AG08395 (cell line): ENCODE measurements at places on chromosomes 6 and 20.
A peak's percentile ranks its signal among the peaks of the same experiment; 100 is the strongest.

GRCh38 chr20:47468290-47469050 lies 33.2 kb upstream of the NCOA3 start:
- DNase-seq = no peak

GRCh38 chr6:29943053-29943966 lies 978 bp downstream of the HLA-A start:
- DNase-seq = no peak

DNA sequence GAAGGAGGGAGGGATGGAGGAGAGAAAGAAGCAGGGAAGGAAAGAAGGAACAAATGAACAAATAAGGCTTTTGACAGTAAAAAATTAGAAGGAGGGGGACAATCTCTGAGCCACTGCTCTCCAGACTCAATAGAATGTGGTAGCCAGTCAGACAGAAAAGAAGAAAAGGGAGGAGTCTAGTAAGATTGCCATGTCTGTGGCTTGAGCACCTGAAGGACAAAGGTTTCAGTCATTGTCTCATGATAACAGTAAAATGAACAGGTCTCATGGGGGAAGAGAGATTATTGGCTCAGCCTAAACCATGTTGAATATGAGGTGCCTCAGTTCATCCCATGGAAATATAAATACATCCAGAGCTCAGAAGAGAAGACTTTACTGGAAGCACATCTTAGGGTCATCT lies 14.0 kb upstream of the LOC128125822 start:
- no peak for DNase-seq

GRCh38 chr20:53582574-53583351 lies 10.9 kb downstream of the ZNF217 start:
- DNase-seq = peak; percentile 78

DNA sequence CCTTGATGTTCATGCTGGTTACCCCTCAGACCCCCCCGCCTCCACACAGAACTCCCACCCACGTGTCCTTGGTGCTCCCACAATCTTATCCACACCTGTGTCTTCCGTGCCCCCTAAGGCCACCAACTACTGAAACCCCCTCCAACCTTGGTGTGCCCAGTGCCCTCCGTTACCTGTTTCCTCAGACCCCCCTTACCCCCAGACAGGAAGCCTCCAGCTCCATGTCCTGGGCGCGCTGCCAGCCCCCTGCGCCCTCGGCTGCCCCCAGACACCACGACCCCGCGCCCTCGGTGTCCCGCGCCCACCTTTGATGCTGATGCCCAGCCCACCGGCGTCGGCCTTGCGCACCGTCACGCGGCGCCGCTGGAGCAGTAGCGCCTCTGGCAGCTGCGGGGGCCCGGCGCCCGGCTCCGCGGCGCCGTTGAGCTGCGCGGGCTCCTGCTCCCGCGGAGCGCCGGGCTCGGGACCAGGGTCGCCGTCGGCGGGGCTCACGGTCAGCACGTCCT lies 504 bp downstream of the SNTA1 start:
- no peak for DNase-seq

- no peak for DNase-seq
Measured at GRCh38 chr6:43058531-43058930, 703 bp downstream of the MRPL2 start.

DNA sequence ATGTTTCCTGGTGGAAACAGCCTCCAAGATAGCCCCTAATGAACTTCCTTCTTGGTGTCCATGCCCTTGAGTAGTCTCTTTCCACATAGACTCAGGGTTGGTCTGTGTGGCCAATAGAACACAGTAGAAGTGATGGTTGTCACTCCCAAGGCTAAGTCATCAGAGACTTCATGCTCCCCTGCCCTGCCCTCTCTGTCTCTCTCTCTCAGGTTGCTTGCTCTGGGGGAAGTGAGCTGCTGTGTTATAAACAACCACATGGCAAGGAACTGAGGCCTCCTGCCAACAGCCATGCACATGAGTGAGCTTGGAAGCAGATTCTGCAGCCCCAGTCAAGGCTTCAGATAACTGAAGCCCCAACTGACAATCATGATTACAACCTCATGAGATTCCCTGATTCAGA lies 85.3 kb upstream of the SLC22A16 start:
- no peak for DNase-seq

DNA sequence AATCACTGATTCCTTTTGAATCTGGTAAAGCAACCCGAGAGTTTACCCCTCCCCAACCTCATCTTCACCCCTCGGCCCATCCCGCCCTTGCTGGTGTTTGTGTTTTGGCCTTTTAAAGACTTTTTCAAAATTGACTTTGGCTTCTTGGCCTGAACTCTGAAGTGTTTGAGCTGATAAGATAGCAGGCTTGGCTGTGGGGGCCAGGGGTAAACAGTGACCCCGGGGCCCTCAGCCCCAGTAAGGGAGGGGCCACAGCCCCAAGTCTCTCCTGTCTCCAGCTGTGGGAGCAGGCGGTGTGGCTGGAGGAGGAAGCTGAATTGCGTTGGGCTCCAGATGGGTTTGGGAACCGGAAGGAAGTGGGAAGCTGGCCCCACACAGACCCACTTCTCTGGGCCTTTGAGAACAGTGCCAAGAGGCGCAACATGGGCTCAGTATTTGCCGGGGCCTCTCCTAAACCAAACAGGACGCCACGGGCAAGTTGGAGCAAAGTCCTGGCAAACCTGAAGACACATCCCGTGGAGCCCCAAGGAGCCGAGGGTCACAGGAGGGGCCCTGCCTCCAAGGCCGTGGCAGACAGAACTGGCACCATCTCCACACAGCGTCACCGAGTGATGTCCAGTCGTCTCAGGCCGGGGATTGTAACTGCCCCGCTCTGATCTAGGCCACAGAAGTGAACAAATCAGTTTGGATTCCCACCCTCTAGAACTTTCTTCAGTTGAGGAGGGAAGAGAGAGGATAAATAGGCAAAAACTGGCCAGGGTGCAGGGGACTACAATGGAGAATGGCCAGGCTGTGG lies 54.3 kb upstream of the PTPN1 start:
- DNase-seq = no peak

DNA sequence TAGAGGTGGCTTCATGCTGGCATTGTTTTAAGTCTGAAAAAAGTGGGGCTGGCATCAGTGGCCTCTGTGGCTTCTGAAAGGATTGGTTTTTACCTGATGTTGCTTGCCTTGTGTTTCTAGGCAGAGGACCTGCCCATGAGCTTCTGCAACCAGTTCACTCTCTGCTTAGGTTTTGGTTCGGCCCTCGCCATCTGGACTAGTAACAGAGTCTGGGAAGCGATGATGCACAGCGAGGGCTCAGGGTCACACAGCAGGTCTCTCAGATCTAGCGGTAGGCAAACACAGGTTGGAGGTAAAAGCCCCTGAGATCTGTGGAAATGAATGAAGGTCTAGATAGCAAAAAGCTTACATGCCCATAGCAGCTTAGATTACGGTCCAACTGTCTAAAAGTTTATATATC lies 6.8 kb upstream of the RBL1 start:
- no peak for DNase-seq

- no peak for DNase-seq
Measured at GRCh38 chr6:11675601-11676000, 103.0 kb downstream of the ADTRP start.

DNA sequence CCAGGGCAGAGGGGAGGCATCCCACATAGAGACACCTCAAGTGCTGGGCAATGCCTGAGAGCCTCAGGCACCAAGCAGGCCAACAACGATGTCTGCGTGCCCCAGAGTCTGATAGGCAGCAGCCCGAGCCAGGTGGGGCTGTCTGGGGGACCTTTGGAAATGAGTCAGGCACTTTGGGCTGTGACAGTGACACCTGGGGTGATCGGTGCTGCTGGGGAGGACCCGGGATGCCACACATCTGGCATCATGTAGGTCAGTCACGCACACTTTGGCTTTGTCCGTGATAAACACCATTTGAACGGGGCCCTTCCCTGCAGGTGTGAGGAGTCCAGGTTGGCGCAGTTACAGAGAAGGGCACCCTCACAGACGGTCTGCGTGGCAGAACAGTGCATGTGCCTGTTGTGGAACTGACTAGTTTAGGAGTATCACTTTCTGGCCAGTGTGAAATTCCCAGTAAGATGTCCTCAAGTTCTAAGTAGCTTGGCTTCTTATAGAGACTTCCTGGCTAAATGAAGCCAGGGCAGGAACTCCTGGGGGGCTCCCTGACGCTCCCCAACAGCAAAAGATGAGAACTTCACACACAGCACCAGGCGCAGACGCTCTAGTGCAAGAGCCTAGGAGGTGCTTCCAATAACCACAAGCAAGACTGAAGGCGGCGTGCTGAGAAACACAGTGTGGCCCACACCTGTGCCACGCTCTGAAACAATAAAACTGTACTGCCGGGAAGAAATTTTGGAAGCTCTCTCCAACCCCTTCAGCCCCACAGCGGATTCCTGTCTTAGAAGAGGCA lies 134.7 kb downstream of the WDR27 start:
- no peak for DNase-seq

GRCh38 chr6:125858427-125859320 lies 67.9 kb downstream of the NCOA7 start:
- peak; percentile 80 for DNase-seq

DNA sequence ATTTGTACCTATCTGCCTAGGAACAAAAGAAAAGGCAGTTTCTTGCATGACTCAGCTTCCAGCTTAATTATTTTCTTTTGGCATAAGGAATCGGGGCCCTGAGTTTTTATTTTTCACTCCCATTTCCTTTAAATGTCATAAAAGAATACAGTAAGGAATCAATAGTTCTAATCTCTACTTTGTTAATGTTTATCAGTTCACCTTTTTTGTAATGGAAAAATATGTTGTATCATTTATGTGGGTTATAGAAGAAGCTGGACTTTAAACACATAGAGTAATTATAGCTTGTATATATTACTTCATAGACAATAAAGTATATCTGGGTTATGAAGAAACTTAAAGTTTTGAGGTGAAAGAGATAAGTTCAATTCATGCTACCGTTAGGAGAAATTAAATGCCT lies 1214.8 kb upstream of the GJE1 start:
- DNase-seq = no peak

DNA sequence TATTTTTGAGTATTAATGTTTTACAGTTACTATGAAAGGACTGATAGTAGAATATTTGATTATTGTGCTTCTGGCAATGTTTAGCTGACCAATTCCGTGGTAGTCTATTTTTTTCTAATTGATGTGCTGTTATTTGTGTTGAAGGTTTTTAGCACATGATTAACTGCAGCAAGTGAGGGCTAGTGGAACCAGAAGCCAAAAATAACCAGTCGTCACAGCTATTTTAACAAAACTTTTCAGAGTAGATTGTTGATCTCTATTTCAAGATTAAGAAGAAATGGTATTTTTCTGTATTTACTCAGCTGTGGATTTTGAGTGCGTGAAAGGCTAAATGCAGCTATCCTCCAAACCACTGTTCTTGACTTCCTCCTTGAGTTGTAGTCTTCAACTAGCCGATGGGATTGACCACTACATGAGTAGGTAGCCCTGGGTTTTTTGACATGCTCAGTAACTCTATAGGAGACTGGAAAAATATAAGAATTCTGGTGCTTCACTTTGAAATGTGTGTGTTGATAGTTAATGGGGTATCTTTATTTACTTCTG lies 258.0 kb downstream of the ZFAND3 start:
- no peak for DNase-seq

DNA sequence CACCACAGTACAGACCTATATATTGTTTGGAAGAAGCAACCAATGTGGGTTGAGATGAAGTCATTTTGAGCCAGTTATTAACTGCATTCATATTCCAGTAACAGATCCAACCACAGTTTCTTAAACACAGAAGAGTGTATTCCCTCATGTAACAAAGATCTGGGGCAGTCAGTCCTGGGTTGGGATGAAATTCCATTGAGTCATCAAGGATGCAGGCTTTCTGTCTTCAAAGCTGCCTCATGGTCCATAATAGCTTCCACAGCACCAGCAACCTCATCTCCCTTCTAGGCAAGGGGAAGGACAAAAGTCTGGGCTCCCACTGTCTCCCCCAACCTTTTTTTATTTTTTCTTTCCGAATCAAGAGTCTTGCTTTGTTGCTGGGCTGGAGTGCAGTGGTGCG lies 2.9 kb upstream of the SOD2 start:
- DNase-seq = peak; percentile 56

GRCh38 chr20:4341804-4342485 lies 326.6 kb upstream of the RNF24 start:
- DNase-seq = peak; percentile 72

DNA sequence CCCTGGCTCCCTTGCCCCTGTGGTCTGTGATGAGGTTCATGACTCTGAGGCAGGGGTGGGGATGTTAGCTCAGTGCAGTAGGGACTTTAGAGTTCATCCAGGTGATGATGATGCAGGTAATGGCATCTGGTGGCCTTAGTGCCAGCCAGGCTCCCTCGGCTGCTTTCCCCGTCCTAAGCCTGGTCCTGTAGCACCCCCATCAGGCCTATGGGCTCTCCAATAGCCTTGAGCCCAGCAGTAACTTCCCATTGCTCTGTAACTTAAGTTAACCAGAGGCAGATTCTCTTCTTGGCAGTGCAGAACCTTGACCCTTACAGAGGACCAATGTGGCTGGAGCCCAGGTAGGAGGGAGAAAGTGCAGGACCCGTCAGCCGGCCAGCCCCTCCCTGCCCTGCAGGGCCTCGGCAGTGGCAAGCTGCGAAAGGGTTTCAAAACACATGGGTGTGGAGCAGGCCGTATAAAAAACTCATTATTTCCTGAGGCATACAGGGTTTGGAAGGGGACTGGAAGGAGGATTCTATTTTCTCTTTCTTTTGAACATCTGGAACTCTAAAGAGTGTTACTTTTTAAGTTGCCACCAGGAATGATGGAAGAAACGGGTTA lies 406.9 kb downstream of the CDH26 start:
- DNase-seq = no peak

GRCh38 chr6:39338397-39338796 lies 15.9 kb upstream of the KCNK16 start:
- no peak for DNase-seq

- no peak for DNase-seq
Measured at GRCh38 chr6:26126394-26127235, 39.4 kb downstream of the HFE start.

DNA sequence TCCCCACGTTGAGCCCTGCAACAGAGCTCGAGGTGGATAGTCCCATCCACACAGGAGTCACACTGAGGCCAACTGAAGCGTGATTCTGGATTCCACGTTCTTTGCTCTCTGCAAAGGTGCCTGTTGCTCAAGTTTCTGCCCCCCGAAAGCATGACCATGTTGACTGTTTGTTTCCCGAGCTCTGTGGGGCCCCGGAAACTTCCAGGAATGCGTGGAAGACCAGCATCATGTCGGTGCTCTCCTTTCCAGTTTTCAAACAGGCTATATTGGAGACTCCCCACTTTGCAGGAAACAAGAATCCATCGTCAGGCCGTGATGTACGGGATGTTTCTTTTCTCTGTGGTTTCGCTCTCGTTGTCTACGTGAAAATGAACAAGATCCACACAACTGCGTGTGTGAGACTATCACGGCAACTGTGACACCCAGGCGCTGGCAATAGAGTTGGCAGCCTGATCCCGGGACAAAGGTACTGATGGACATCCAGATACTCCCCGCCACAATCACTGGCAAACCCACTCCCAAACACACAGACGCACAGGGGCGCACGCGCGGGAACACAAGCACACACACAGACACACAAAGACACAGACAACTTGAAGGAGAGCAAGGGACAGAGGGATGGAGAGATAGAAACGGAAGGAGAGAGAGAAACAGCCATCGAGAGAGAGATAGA lies 444.6 kb upstream of the DEFB115 start:
- no peak for DNase-seq
